ENCODE measurements at places on chromosomes 6 and 20.

GRCh38 chr6:76682842-76683241 is 610.4 kb upstream of the IMPG1 start:
- peak; percentile 40 for DNase-seq

GRCh38 chr6:106609699-106610098 is 19.6 kb downstream of the RTN4IP1 start:
- no peak for DNase-seq

DNA sequence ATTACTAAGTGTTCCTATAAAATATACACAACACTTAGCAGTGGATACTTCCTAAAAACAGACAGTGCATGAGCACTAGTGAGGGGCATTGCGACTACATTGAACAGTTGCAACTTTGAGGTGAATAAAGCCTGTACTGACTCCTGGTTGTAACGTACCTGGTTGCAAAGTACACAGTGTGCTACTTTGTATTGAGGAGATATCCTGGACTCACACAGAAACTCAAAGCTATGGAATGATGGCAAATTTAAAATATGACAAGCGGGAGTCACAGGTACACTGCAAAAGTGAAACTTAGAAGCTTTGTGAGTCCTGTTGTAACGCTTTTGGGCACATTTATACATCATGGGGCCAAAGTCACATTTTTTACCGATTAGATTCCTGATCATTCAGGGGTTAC is 55.6 kb upstream of the HLA-A start:
- no peak for DNase-seq

DNA sequence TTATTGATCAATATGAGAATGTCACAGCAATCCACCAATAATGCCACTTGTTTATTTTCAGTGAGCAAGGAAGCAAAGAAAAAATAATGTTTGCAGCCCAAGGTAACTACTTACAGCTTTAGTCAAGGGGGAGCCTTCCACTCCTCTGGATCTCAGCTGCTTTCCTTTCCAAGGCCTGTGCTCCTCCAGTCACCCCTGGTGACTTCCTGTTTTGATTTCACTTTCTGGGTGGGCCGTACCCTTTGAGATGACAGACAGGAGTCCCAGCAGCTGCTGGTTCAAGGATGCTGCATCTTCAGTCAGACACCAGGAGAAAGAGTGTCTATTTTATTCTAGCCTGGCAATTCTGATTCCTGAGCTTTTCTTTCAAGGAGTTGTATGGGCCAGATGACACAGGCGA is 5.6 kb upstream of the VNN2 start:
- DNase-seq, result no peak

GRCh38 chr6:109768485-109768884 is 77.4 kb downstream of the FIG4 start:
- no peak for DNase-seq

DNA sequence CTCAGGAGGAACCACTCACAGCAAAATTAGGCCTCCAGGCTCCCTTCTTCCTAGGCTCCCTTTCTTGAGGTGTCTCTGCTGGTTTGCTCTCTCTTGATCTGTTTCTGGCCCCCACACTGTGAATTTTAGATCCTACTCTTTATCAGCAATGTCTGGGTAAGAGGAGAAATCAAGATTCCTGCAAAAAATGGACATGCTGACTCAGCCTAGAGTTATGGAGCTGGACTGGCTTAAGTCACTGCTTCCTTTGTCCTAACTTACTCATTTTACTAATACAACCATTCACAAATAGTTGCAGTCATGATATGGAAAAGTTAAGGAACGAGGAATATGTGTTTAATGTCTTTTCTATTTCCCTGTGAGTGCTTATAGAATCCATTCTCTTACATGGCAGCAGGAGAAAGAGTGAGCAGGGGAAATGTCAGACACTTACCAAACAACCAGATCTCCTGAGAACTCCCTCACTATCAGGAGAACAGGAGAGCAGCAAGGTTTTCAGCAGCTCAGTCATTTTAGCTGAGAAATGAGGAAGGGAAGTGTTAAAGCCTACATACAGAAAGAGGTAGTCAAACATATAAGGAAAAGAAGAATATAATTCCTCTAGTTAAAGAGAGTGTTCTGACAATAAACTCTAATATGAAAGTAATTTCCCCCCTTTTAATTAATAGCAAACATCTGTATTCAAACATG is 160.8 kb downstream of the PDE7B start:
- DNase-seq, result peak; percentile 61

DNA sequence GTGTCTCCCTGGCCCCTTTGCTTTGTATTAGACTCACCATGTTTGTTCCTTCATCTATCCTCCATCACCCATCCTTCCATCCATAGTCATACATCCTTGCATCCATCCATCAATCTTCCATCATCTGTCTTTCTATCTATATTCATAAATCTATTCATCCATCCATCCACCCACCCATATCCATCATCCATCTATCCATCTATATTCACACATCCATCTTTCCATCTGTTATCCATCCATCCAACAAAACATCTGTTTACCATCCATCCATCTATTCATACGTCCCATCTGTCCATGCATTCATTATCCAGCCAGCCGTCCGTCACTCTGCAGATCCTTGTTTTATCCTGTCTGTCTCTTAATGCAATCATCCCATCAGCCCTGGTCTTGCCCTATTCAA is 10.6 kb downstream of the DDR1 start:
- no peak for DNase-seq
